RWPE1 (cell line): ENCODE measurements at places on chromosomes 13 and 19.

GRCh38 chr13:106916329-106916976, 348.5 kb upstream of the ARGLU1 start:
- DNase-seq = no peak

- DNase-seq = no peak
Observed at GRCh38 chr13:109545931-109546330, 240.5 kb downstream of the IRS2 start.

GRCh38 chr13:64274481-64275217, 2859.0 kb upstream of the PCDH20 start:
- no peak for DNase-seq

GRCh38 chr19:33499671-33500506, 21.7 kb downstream of the PEPD start:
- DNase-seq = no peak

GRCh38 chr13:101354895-101355294, 61.4 kb downstream of the NALCN start:
- no peak for DNase-seq

DNA sequence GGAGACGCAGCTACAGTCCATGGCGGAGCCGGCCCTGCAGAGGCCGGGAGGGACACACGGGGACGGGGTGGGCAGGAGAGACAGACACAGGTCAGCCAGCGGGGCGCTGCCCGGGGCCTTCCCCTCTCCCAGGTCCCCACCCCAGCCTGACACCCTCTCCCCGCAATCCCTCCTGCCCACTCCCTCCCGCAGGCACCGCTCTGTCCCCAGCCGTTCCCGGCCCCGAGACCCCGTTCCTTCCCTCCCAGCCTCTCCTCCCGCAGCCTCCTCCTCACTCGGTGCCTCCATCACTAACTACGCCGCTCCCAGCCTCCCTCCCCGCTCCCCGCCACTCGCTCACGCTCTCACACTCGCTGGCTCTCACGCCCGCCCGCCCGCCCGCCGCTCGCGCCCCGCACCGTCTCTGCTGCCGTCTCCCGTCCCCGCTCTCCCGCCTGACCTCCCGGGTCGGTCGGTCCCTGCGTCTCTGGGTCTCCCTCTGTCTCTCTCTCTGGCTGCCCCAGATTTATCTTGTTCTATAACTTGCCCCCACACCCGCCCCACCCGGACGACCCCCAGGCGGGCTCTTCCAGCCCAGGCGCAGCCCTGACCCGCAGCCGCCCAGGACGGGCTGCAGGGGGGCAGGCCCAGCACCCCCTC, 15.2 kb downstream of the ERFL start:
- no peak for DNase-seq

GRCh38 chr13:77381059-77381458, 54.2 kb upstream of the MYCBP2 start:
- DNase-seq = no peak

- DNase-seq = no peak
Observed at GRCh38 chr13:24097667-24098066, 62.9 kb upstream of the SPATA13 start.

- no peak for DNase-seq
Observed at GRCh38 chr13:67090856-67091255, 139.3 kb downstream of the PCDH9 start.

- no peak for DNase-seq
Observed at GRCh38 chr13:41356786-41357185, 45.7 kb downstream of the NAA16 start.

DNA sequence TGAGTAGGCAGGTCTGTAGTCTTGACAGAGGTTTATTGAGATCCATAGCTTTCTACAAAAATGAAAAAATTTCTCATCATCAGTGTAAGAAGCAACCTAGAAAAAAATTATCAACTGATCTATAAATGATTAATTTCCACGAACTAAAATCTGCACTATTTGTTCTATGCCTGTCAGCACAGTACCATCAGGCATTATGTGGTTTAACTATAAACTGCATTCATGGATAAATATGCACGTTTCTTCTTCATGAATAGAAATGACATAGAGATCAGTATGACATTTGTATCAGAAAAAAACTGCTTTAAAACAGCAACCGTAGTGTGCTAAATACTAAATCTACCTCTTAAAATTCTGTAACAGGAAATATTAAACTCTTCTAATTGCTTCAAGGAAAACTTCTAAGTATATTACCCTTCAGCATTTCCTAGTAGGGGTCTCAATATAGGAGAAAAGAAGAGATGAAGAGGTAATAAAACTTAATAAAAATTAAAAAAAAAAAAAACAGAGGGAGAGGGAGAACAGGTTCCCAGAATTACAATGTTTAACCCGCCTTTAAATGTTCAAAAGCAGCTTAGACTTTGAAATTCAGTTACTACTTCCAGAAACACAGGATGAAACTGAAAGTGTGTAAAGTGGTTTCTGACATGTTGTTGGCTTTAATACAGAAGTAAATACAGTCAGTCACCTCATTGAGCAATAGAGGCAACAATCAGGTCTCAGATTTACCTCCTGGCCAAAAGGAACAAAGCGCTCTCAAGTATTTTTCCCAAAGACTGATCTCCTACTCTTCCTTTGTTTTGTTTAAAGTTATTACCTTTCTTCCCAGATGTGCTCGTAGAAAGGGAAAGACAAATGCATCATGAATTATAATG, 144.4 kb downstream of the DIAPH3 start:
- no peak for DNase-seq

GRCh38 chr13:36528105-36528504, 95.8 kb downstream of the CCNA1 start:
- DNase-seq = no peak

DNA sequence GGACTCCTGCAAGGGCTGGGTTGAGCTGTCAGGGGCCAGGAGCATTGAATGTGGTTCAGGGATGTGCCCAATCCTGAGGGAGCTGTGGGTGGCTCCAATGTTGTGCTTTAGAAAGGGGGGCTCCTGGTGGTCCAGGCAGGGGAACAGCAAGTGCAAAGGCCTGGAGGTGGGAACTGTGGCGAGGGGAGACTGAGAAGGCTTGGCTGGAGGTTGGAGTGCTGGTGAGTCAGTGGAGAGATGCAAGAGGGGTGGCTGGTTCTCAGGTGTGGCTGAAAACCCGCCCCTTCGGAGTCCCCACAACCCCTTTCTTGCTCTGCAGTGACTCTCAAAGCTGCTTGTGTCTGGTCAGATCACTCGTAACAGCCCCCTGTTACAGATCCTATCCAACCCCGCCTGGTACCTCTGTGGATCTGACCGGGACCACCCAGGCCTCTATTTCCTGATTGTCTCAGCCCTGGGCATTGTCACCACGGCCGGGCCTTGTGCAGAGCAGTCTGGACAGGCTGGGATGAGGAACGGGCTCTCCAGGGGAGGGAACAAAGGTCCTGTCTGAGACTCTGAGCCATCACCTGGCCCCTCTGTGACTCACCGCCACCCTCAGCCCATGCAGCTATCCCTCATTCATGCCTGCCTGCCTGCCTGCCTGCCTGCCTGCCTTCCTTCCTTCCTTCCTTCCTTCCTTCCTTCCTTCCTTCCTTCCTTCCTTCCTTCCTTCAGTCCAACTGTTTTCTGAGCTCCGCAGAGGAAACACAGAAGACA, 1.4 kb upstream of the KCNN1 start:
- no peak for DNase-seq

DNA sequence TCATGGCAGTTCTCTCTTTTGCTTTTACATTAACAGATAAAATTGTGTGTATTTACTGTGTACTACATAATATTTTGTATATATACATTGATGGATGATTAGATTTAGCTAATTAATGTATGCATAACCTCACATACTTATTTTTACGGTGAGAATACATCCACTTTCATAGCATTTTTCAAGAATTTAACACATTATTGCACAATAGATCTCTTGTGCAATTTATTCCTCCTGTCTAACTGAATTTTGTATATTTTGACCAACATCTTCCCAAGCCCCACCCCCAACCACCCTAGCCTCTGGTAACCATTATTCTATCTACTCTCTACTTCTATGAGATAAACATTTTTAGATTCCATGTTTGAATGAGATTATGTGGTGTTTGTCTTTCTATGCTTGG, 194.7 kb downstream of the RBM26 start:
- DNase-seq = no peak

GRCh38 chr19:41325947-41326706, 16.2 kb downstream of the CCDC97 start:
- no peak for DNase-seq

DNA sequence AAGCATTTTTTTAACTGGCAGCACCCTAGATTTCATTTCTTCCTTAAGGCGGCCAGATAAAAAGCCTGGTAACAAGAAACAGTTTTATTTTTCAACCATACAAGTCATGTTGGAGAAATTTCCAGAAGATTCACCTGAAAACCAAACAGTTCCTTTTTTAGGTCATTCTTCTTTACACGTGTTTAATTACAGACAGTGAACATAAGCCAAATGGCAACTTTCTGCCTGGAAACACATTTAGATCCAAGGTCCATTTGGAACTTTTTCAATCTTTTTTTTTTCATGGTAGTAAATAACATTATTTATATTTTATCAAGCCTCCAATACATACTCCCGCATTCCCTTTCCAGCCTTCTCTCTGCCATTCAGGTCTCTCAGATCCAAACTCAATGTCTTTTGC, 886.1 kb upstream of the MIR17HG start:
- DNase-seq = no peak

DNA sequence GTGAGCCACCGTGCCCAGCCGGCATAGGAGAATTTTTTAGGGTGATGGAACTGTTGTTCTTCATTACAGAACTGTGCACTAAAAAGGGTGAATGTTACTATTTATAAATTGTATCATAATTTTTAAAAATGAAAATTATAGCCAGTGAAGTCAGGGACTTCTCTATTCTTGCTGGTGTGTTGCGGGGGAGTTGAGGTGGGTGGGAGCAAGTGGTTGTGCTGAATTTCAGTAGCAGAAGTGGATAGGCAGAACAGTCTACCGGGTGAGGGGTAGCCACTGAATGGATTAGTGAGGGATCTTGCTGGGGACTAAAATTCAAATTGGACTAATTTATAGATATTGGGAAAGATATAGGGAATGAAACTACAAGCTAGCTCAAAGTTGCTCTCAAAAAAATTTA, 74.0 kb downstream of the CAB39L start:
- DNase-seq = no peak
